ENCODE measurements at places on chromosomes 7 and 10.
A peak's percentile ranks its signal among the peaks of the same experiment; 100 is the strongest.

- no peak for DNase-seq
These were observed 893.3 kb downstream of the SORCS1 start for GRCh38 chr10:106271237-106271636.

DNA sequence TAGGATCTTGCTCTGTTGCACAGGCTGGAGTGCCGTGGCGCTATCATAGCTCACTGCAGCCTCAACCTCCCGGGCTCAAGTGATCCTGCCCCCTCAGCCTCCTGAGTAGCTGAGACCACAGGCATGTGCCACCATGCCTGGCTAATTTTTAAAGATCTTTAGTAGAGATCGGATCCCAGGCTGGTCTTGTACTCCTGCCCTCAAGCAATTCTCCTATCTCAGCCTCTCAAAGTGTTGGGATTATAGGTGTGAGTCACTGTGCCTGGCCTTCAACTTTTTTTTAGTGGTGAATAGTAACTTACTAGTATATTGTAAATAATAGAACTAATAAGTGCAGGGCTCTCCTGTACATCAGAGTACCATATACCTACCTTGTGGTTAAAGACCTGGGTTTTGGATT, 52.1 kb upstream of the LMTK2 start:
- DNase-seq: no peak

DNA sequence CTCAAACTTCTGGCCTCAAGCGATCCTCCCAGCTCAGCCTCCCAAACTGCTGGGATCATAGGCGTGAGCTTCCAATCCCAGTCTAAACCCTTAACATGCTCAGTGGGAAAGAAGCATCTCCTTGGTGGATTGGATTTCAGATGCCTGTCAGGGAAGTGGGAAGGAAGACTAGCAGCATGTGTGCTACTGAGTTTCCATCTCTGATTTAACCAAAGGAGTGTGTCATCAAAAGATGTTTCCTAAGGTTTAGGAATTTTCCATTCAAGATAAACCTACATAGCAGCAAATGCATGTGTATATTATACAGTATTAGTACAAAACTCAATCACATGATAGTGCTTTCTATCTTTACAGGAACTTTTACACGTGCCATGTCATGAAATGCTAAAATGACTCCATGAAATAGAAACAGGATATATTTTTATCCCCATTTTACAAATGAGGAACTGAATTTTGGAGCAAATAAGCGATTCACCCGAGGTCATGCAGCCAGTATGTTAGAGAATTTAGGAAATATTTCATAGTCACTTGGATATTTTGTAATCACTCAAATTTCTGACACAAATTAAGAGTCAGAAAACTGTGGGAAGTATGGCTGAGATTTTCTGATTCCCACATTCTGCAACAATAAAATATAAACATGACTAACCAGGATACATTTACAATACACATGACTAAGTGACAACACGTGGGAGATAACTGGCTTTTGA, 11.4 kb upstream of the TMEM26 start:
- DNase-seq: no peak

- no peak for DNase-seq
These were observed 144.5 kb downstream of the PTPRN2 start for GRCh38 chr7:158443014-158443687.

DNA sequence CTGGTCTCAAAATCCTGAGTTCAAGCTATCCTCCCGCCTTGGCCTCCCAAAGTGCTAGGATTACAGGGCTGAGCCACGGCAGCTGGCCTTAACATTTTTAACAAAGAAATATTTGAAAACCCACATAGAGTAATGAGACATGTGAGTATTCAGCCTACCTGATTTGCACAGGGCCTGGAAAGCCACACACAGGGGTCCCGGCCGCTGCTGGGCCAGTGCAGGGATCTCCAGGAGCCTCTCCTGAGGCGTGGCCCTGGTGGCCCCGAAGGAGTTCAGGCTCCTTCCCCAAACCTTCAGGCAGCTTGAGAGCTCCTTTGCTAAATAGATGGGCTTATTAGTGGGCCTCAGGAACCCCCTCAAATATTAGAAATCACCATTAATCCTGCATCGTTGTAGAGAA, 18.7 kb downstream of the CNPY1 start:
- no peak for DNase-seq

DNA sequence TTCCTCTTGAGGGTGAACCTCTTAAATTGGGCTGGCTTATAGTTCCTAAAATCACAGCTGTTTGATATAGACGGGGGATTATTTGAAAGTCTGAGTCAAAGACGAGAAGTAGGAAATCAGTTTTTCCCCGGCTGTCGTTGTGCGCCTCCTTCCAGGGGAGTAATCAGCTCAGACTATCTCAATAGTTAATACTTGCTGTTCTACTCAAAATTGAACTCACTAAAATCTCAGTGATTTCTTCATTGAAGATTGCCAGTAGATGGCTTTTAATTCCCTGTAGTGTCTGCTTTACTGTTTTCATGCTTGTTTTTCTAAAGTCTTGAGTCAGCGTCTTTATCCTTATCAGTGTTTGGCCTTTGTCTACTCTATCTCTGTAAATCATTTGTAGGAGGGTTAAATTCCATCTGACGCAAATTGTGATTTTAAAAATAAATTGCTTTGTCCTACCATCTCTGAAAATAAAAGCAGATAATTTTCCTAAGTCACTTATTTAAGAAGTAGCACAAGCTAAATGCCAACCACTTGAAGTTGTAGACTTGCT, 47.3 kb downstream of the CNNM2 start:
- DNase-seq: no peak

- no peak for DNase-seq
These were observed 2.1 kb upstream of the FMC1 start for GRCh38 chr7:139339025-139339424.

- DNase-seq: peak; percentile 85
These were observed 87.0 kb downstream of the TBXAS1 start for GRCh38 chr7:139915864-139916716.

Measured in activated T-cell treated with anti-CD3 and anti-CD28 coated beads, Interleukin-2, amount 50 U/mL, for 72 hours (primary cell).